Pericardium fibroblast (primary cell): ENCODE measurements at places on chromosomes 2 and 18. TPM values are rescaled to one million over a fixed set of nuclear protein-coding genes. Genes with fewer than 3 reads are reported as not detected.

MLPH gene
- total RNA-seq, result 11.7 and 23.2 TPM in 2 replicates

PDCD1 gene
- 0.12 TPM in 1 of 2 replicates, not detected in the other for total RNA-seq

C2orf78 gene
- total RNA-seq, result not detected in 2 replicates

CCL20 gene
- 0.47 and 2.6 TPM in 2 replicates for total RNA-seq

ACADL gene
- total RNA-seq, result 0.09 TPM in 1 of 2 replicates, not detected in the other

INHBB gene
- 0.09 and 1.6 TPM in 2 replicates for total RNA-seq

PSMD1 gene
- 42.7 and 55.0 TPM in 2 replicates for total RNA-seq

SGO2 gene
- 2.3 and 4.7 TPM in 2 replicates for total RNA-seq

LYPD6B gene
- total RNA-seq, result 0.47 TPM in 1 of 2 replicates, not detected in the other

APOB gene
- total RNA-seq, result under 0.01 and 0.12 TPM in 2 replicates

DSG1 gene
- total RNA-seq, result not detected in 2 replicates

FAM124B gene
- not detected in 2 replicates for total RNA-seq

CCDC141 gene
- 0.17 TPM in 1 of 2 replicates, not detected in the other for total RNA-seq

MYL1 gene
- total RNA-seq, result 22.5 TPM in 1 of 2 replicates, not detected in the other

GREB1 gene
- total RNA-seq, result 0.23 and 0.43 TPM in 2 replicates

EVX2 gene
- total RNA-seq, result 0.09 TPM in 1 of 2 replicates, not detected in the other

SLC14A1 gene
- total RNA-seq, result under 0.01 TPM in 1 of 2 replicates, not detected in the other

BUB1 gene
- 1.6 and 2.1 TPM in 2 replicates for total RNA-seq
